Testis (tissue), 5 donors: ENCODE measurements at places on chromosomes 11 and 22.

DNA sequence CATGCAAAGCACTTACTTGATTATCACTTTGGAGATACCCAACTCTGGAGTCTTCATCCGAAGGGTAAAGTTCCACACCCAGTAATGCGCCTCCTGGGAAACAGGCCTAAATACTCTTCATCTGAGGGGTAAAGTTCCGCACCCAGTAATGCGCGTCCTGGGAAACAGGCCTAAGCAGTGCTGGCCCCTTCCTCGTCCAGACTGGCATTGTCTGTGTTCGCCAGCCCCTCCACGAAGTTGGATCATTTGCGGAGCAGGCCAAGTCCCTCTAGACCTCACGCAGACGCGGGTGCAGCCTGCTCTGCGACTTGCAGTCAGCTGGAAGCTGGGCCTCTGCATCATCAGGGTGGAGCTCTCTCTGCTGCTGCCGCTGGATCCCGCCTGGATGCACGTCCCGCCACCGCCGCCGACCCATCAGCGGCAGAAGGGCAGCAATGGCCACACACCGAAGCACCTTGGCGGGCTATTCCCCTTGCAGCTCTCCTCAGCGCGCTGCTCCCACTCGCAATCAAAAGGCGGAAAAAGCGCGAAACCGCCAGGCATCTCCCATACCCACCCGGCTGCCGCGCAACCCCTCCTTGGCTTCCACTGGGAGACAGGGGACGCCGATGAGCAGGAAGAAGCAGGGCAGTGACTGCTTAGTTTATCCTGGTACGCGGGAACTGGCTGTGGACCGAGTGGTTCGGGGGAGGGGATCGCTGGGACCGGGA lies 34.1 kb upstream of the GLYATL1 start:
- peak; percentile 26 for DNase-seq

- DNase-seq: peak; percentile 59
Measured at GRCh38 chr11:57315491-57315890, 9.3 kb downstream of the TNKS1BP1 start.

- DNase-seq: peak; percentile 58
Measured at GRCh38 chr22:39349967-39350726, at the start of gene SYNGR1. Gene SYNGR1 (plus strand): TSS chr22:39349991. CDS start chr22:39350011, 20 bp downstream.

DNA sequence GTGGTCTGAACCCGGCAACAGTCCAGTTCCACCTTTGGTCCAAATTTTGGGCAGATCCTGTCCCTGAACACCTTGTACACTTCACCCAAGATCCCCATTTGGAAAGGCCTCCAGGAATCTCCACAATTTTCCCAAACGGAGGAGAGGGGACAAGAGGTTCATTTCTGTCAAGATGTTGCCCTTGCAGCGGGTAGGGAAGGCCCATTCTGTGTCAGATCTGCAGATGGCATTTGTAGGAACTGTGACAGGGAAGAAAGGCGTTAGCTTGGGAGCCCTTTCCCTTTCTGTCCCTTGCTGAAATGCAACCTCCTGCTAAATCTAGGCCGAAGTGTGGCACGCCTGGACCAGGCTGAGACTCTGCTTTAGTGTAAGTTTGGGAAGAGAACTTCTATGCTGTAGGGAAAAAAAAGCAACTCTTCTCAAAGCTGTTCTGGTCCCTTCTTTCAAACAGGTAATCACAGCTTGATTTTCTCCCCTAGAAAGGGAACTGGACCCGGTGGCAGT lies 86.0 kb downstream of the SCN3B start:
- no peak for DNase-seq

DNA sequence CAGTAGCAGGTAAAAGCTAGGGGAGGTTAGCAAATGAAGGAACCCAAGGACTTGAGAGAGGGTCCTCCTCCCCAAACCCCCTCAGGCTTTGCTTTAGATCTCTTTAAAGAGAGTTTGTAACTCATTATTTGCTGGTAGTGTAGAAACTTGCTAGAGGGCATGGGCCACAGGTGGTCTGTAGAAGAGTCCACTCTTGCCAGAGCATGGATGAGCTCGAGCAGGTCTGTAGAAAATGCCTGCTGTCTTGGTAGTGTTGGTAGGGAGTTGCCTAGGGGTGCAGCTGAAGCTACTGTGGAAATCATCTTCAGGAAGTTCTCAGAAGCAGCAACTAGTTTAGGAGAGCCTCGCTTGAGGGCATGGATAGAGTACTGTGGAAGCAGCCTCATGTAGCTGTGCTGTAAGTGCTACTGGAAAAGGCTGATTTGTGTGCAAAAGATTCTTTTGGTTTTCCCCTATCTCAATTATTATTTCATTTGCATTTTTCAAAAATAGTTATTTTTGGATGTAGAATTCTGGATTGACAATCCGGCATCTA lies 104.3 kb downstream of the TMEM135 start:
- no peak for DNase-seq

GRCh38 chr11:111342329-111342728 lies 36.7 kb downstream of the POU2AF1 start:
- no peak for DNase-seq

DNA sequence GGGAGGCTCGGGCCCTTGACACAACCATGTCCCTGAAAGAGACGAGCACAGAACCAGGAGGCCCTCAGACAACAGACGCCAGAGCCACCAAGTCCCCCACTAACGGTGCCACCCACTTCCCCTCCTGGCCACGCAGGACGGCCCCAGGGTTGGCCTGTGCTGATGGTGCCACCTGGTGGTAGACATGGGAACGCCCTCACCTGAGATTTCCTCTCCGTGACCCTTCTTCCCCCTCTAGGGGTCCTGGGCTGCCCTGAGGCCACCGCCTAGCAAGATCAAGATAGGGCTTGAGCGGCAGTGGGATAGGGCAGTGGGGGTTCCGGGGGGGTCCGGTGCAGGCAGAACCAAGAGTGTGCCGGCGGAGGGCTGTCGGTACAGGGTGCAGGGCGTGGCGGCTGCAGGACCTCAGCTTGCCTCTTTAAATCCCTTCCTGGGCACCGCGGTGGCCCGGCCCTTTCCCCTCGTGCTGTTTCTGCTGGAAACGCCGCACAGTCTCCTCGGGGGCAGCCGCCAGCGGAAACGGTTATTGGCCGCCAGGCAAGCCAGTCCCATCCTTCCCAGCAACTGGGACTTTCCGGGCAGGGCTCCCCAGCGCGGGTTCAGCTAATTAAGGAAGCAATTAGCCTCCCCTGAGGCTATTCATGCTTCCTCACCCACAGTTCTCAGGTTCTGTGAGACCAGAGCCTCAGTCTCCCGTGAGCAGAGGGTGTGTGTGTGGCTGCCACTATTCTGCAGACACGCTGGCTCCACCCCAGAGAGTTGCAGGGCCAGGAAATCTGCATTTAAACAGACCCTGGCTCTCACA lies 5.5 kb upstream of the NFAM1 start:
- DNase-seq: peak; percentile 82

- DNase-seq: peak; percentile 94
Measured at GRCh38 chr11:46649180-46649738, 31.9 kb downstream of the ATG13 start.

GRCh38 chr11:85266646-85267045 lies 360.5 kb downstream of the DLG2 start:
- DNase-seq: no peak

DNA sequence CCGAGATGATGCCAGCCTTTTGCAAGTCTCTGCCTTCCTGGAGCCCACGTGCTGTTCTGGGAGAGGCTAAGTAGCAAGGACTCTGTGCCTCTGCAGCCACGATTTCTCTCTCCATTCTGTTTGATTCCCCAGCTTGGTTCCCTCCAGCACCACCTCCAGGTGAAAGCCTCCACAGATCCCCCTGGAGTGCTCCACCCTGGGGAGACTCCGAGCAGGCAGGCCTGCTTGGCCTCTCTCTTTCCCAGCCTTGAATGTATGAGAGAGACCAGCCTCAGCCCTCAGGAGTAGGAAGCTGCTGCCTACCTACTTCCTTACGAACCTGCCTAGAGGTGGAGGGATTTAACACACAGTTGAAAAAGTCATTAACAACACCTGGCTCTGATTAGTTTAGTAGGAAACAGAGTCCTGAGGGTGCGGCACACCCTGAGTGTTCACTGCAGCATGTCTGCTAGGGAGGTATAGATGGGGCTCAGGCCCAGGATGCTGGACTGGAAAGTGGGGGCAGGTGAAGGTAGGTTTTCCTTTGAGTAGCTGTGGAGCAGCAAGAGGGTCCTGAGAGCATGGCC lies 22.5 kb downstream of the TMPRSS5 start:
- DNase-seq: no peak

GRCh38 chr11:123069908-123070821 lies 8.2 kb upstream of the HSPA8 start:
- no peak for DNase-seq

GRCh38 chr11:1330473-1330872 lies 21.0 kb upstream of the TOLLIP start:
- no peak for DNase-seq

GRCh38 chr11:7435176-7435575 lies 50.1 kb upstream of the OLFML1 start:
- no peak for DNase-seq

- no peak for DNase-seq
Measured at GRCh38 chr11:57728829-57729228, 12.5 kb upstream of the SELENOH start.

DNA sequence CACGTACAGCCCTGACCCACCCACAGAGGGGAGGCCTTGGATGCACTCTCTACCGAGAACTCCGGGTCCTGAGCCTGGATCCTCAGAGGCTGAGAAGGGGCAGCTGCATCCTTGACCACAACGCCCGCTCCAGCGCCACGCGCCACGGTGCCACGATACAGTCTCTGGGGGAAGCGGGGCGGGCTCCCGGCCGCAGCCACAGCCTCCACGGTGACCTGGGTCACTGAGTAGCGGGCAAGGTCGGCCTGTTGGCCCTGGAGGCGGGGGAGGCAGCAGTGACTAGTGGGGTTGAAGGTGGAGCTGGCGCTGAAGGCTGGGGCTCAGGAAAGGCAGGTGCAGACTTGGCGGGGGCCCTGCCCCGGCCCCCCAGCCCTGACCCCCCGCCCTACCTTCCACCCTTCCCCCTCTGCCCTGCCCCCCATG lies 3.9 kb upstream of the IRF7 start:
- DNase-seq: no peak

GRCh38 chr11:7513234-7514098 lies at the start of gene PPFIBP2:
Gene PPFIBP2 (plus strand): TSS chr11:7513999. CDS start chr11:7549476, 35,477 bp downstream.
- peak; percentile 86 for DNase-seq

DNA sequence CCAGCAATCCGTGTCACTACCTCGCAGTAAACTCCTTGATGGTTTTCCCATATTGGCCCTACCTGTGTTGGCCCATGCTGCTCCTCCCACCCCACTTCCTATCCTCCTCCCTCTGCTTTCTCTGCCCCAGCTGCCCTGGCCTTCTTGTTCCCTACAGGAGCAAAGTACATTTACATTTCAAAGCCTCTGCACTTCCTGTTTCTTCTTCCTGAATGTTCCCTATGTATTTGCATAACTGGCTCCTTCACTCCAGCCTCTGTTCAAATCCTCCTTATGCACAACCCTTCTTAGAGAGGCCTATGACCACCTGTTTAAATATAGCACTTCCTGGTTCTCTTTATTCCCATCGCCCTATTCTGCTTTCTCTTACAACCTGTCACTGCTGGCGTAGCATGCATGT lies 62.2 kb downstream of the PARVA start:
- DNase-seq: no peak

GRCh38 chr22:26238596-26238995 lies 69.3 kb downstream of the SEZ6L start:
- DNase-seq: no peak

- DNase-seq: no peak
Measured at GRCh38 chr11:116352881-116353280, 419.9 kb downstream of the BUD13 start.
